ENCODE measurements at places on chromosomes 2 and 18.

DNA sequence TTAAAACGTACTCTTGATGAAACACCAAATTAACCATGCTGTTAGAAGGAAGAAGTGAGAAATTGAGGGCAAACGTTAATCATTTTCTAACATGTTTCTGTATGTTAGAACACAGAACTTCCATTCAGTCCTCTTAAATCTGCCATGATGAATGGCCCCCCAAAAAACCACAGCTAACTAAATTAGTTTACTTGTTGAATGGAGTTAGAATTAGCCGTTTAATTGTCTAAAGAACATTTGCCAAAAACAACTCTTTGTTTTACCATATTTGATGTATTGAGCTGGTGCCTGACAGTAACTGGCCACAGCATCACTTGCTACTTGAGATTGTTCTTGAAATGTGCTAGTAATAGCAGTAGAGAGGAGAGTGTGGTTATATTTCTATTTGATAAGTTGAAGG is 12.7 kb downstream of the CCNYL1 start:
- DNase-seq, result no peak

- DNase-seq, result no peak
These were observed 24.7 kb upstream of the CEP68 start for GRCh38 chr2:65031341-65032018.

DNA sequence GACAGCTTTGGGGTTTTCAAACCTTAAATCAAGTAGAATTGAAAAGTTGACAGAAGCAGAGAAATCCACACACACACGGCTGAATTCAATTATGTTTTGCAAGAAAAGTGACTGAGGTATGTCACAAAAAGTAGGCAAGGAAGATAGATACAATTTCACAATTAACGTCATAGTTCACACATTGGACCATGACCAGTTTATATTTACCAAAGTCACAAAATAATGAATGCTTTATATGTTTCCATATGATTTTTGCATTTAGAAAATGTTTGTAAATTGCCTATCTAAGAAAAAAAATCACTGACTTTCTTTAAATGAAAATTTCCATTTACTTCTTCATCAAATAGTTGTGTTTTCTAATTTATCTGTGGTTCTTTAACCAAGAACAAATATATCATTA is 29.4 kb upstream of the ZNF516 start:
- no peak for DNase-seq

GRCh38 chr2:57802243-57802642 is 244.4 kb upstream of the VRK2 start:
- DNase-seq, result no peak

GRCh38 chr2:96907115-96908041 is 37.5 kb upstream of the SEMA4C start:
- no peak for DNase-seq

GRCh38 chr2:229636571-229636970 is 77.8 kb downstream of the DNER start:
- DNase-seq, result no peak

- DNase-seq, result no peak
These were observed 321.4 kb upstream of the SLC8A1 start for GRCh38 chr2:40773291-40773690.

GRCh38 chr2:127080226-127080937 is 26.6 kb downstream of the BIN1 start:
- DNase-seq, result peak; percentile 5

- no peak for DNase-seq
These were observed at the start of gene SPEG for GRCh38 chr2:219434718-219435525. Gene SPEG (plus strand): TSS chr2:219434843. CDS start chr2:219434978, 135 bp downstream.

- no peak for DNase-seq
These were observed 42.9 kb downstream of the CDCA7 start for GRCh38 chr2:173397539-173397938.

DNA sequence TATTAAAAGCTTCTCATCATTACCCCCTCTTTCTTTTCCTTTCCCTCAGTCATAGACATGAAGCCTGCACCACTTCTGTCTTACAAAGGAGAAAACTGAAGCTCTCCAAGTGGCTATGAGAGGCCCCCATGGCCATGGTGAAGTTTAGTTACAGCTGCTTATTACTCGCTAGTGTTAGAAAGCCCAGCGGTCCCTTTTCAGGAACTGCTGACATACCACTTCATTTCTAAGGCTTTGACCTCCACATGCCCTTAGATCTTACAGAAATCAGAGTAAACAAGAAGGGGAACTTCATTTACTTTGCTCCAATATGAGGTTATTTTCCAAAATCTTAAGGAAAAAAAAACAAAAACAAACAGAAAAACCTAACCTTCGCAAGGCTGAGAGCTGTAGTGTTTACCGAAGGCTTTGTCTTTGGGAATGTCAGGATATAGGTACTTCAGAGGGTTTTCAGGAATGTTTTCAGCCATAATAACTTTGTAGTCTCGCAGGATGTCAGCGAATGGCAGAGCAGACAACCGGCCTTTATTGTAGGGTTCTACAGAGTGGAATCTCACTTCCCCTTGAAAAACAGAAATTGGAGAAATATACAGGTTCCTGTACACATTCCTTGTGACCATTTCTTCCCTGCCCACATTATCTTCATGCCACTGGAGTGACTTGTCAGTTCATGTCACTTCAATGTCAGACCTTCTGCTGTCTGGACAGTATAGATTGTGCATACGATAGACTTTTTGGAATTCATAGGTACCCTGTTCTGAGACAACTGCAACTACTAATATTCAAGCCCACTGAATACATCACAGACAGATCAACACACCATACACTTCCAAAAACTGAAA is 18.8 kb upstream of the STAT1 start:
- no peak for DNase-seq

- no peak for DNase-seq
These were observed 97.7 kb downstream of the TMEM17 start for GRCh38 chr2:62408241-62408677.
